Upper lobe of right lung (tissue), 1 donor: ENCODE measurements at places on chromosomes 5 and 9. TPM values are rescaled to one million over a fixed set of nuclear protein-coding genes. Genes with fewer than 3 reads are reported as not detected.

Gene C5
- 37.8 TPM for total RNA-seq

Gene BTNL8
- total RNA-seq = 4.5 TPM

- DNase-seq = no peak
Measured at GRCh38 chr5:143588933-143589662, 185.6 kb upstream of the NR3C1 start.

Gene PCDHAC1
- total RNA-seq = 3.7 TPM

DNA sequence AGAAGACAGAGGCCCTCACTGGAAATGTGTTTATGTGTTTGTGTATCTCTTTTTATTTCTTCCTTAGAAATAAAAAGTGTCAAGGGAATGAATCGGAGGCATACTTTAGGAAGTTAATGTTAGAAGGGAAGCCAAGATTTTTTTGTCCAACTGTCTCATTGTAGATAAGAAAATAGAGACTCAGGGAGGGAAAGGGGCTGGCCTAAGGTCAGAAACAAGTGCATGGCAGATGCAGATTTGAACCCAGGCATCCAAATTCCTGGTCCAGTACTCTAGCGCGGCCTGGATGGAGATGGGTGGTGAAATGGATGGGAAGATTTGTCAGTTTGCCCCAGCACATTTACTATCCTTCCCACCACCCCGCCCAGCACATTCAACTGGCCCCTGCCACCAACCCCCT, 19.8 kb upstream of the TNIP1 start:
- DNase-seq = no peak

DNA sequence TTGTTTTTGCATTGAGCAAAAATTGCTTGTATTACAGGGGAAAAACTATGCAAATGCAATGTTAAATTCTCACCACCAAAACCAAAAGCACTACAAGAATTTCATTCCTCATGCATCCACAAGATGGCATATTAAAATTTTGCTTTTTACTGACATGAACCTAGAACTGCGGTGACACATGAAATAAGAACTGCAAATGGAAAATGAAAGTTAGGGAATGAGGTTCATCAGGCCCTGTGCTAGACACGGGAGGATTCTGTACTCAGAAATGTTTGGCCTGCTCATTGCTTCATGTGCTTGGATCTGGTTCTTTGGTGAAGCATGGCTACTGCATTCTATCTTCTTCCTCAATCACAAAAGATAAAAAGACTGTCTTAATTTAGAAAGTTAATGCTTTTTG, 9.1 kb upstream of the RFK start:
- no peak for DNase-seq

Gene TMEM215
- total RNA-seq = not detected

Gene LCNL1
- total RNA-seq = 5.1 TPM

Gene ZNF169
- total RNA-seq = 6.0 TPM

- DNase-seq = peak; percentile 42
Measured at GRCh38 chr5:135236908-135237747, 161.9 kb downstream of the MACROH2A1 start.

DNA sequence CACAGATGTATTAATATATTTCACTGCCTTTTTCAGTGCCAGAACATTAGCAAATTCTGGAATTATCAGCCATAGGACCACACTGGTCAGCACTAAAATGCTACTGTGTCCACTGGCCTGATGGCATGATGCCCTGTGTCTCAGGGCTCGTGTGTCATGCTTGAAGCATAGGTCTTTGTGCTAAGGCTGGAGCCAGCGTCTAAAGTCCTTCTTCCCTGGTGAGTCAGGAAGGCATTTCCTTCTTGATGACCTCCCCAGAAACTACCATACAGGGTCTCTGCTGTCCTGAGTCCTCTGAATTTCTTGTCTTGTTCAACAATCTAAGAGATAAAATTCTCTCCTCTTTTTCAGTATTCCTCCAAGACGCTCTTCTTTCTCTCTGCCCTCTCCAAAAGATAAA, 489.9 kb downstream of the PSAT1 start:
- no peak for DNase-seq

Gene SGCD
- total RNA-seq = 7.5 TPM

DNA sequence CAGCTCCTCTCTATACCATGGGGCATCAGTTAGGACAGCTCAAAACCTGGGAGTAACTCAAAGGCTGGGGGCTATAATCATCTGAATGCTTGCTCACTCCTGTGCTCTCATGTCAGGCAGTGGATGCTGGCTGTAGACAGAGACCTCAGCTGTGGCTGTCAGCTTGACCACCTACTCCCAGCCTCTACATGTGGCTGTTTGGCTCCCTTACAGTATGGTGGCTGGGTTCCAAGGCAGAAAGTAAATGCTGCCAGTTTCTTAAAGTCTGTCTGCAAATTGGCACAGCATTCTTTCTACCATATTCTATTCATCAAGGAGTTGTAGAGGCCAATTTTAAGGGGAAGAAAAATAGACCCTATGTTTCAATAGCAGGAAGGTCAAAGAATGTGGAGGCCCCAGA, 66.9 kb downstream of the TMC1 start:
- no peak for DNase-seq

DNA sequence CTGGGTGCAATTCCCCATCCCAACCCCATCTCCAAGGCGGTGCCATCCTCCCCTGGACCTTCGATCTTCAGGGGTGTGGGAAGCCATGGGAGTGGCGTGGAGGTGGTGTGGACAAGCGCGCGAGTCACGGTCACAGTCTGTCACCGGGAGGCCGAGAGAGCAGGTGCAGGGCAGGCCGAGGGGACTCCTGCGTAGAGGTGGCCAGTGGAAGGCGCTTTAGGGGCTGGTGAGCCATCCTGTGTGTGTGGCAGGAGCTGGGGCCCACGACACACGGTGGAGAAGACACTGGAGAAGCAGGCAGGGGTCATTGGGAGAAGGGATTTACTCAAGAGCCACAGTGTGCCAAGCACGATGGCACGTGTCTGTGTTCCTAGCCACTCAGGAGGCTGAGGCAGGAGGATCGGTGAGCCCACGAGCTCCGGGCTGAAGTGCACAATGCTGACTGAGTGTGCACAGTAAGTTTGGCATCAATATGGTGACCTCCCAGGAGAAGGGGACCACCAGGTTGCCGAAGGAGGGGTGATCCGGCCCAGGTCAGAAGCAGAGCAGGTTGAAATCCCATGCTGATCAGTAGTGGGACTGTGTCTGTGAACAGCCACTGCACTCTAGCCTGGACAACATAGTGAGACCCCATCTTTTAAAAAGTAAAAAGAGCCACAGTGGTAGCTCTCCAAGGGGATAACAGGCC, 145.1 kb upstream of the PHYKPL start:
- DNase-seq = no peak

Gene ZFP37
- total RNA-seq = 2.4 TPM

Gene OR2V2
- not detected for total RNA-seq

DNA sequence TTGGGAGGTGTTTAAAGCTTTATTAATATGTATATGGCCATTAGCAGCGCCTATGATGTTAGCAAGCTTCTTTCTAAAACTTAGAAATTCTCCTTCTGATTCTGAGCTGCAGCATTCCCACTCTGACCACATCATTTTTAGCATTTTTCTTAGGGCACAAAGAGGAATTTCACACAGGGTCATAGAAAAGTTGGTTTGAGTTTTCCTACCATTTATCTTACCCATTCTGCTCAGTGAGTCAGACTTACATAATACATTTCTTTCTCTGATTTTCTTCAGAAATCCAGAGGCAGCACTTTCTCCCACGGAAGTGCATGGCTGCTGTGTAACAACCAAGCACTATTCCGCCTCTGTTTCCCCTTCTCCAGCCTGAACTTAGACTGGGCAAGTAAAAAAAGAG, 246.6 kb downstream of the ARL15 start:
- DNase-seq = no peak

DNA sequence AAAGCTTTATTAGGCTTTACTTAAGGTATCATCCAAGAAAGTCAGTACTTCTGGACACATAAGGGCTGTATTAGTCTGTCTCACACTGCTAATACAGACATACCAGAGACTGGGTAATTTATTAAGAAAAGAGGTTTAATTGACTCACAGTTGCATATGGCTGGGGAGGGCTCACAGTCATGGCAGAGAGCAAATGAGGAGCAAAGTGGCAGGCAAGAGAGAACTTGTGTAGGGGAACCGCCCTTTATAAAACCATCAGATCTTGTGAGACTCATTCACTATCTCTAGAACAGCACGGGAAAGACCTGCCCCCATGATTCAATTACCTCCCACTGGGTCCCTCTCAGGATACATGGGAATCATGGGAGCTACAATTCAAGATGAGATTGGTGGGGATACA, 49.2 kb upstream of the SLC44A1 start:
- DNase-seq = no peak

Gene CMBL
- 21.8 TPM for total RNA-seq

DNA sequence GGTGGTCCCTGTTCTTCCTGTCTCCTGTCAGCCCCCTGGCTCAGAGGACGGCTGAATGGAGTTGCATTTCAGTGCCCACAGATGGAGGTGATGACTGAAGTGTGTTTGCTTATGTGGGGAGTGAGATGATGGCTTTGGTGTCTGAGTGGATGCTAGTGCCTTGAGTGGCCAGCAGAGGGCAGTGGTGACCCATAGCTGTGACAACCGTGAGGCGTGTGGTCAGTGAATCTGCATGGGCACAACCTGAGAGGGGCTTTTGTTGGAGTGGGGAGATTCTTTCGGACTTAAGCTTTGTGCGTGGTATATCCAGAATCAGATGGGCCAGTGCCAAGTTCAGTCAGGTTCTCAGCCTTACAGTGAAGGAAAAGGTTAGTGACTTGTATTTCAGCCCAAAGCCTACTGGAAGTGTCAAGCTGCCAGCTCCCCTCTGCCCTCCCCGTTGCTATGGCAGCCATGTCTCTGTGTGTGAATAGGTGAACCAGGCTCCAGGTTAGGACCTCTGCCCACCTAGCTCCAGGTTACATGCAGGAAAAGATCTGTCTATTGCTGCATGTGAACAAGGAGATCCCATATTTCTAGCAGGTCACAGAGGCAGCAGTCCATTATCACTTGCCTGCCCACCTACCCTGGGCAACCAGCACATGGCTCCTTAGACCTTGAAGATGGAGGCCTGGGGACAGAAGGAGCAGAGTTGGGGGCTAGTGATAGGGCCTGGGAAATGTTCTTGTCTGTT, 14.7 kb upstream of the CXXC5 start:
- DNase-seq = peak; percentile 76
